ENCODE measurements at places on chromosomes 3 and 15.

GRCh38 chr15:29690765-29691475, 131.3 kb downstream of the TJP1 start:
- DNase-seq = no peak

GRCh38 chr3:111215481-111215880, 143.9 kb downstream of the NECTIN3 start:
- DNase-seq = no peak

- peak; percentile 27 for DNase-seq
These were observed 22.3 kb upstream of the SLMAP start for GRCh38 chr3:57733790-57734189.

DNA sequence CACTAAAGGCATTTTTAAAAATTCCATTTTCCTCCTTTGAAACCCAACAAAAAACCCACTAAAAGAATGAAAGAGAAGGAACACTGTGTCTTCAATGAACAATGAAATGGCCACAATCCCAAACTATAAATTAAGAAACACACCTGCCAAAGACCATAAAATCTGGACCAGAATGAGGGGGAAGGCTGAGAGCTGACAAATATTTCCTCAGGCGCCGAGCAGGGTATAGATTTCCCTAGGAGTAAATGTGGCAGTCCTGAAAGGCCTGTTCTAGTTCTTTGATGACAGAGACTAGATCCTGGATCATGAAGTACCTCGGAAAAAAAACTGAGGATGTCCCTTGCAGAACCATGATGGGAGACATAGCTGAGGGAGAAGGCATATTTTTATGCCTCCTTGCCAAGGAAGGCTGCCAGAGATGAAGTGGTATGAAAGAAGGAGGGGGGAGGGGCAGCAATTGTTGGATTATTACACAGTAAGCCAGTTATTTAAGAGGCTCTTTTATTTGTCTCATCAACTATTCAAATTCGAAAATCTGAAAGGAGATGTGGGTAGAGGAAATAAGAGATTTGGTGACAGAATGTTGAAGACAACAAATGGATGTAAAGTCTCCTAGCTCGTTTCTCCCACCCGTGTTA, 275.3 kb upstream of the GOLGA6L4 start:
- no peak for DNase-seq

- DNase-seq = no peak
These were observed 579 bp upstream of the PLAAT1 start for GRCh38 chr3:193240436-193240849.

- DNase-seq = peak; percentile 45
These were observed 342.2 kb downstream of the GBE1 start for GRCh38 chr3:81419228-81419627.

DNA sequence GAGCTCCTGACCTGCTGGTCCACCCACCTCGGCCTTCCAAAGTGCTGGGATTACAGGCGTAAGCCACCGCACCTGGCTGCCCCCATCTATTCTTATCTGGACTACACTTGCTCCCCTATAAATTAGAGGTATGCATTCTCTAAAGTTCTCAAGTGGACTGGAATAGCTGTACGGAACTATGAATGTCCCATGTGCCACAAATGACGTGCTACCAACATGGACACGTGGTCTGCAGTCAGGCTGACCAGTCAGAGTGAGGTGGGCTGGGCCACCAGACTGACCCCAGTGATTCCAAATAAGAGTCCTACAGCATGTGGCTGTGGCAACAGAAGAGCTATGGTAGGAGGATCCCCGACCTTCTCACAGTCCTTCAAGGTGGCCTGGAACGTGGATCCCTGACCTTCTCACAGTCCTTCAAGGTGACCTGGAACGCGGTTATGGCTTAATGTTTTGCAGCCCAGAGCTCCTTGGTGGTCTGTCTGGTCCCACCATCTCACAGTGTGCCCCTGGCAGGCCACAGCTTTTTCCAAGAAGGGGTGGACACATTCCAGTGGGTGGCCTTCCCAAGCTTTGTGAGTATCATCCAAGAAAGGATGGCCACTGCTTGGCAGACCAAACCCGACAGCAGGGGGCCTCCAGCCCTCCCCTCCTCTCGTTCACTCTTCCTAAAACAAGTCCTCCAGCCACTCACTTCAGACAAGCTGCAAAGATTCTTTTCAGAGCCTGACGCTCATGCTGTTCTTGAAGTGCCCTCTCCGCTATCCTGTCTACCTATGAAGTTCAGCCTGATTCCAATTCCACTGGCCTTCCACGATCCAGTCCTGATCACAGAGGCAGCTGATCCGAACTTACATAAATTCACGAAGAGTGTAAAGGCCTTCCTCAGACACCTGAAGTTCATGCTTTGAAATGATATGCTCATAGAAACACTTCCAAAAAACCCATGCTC, 4.4 kb downstream of the ADAMTS17 start:
- DNase-seq = no peak

Data from GM03348 (cell line).